ENCODE measurements at places on chromosomes 13 and 19.

DNA sequence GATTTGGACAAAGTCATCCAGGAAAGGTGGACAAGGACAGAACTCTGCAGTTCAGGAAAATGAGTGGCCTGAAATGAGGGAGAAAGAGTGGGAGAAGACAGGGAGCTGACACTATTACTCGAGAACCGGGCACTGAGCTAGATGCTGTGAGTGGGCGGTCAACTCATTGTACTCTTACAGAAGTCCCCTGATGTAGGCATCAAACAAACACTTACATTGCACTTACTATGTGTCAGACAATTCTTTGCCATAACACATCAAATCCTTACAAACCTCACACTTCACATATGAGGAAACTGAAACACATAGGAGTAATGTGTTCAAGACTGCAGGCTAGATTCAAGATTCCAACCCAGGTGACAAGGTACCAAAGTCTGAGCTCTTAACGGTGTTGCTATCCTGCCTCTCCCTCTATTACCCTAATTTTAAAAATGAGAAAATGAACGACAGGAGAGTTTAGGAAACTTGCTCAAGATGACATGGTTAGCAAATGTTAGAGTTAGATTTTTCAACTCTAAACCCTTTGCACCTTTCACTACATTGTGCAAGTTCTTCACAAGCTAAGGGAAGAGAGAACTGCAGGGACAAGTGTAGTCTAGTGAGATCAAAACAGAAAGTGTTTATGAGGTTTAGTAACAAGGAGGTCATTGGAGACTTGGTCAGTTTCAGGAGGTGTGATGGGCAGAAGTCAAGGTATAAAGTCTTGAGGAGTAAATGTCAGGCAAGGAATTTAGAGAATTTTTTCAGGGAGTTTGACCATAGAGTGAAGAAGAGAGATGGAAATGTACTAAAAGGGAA, 4.9 kb upstream of the MEDAG start:
- DNase-seq: no peak

DNA sequence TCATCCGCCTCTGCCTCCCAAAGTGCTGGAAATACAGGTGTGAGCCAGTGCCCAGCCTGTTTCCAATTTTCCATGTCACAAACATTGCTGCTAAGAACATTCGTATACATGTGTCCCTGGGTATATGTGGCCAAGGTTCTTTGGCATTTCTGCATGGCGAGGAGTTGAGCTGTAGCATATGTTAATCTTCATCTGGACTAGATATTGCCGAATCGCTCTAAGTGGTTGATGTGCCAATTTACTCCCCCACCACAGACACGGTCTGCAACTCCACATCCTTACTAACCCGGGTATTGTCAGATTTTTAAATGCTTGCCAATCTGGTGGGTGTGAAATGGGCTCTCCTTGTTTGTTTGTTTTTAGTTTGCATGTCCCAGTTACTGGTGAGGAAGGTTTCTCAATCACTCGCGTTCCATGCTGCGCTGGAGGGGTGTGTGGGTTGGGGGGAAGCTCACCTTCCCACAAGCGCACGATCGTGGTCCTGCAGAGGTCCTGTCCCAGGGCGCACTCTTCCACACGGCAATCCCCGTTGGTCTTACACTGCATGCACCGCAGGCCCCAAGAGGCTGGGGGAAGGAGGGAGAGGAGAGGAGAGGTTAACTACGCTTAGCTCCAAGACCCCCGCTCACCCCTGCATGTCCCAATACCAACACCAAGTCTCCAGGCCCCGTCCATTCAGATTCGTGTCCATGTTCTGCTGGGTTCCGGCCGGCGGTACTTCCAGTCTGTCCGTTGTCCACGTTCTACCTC, 2.7 kb downstream of the PLAUR start:
- DNase-seq: no peak

DNA sequence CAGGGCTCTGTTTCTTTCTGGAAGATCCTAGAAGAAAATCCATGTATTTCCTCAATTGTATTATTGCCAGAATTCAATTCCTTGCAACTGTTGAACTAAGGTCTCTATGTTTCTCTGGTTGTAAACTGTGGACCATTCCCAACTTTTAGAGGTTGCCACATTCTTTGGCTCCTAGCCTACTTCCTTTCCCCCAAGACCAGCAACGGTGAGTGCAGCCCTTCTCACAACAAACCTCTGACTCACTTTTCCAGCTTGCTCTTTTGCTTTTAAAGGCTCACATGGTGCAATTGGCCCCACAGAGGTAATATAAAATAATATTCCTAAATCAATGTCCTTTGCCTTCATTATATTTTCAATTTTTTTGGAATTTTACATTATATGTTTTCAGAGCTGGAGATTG, 371.3 kb downstream of the SLITRK5 start:
- DNase-seq: no peak

DNA sequence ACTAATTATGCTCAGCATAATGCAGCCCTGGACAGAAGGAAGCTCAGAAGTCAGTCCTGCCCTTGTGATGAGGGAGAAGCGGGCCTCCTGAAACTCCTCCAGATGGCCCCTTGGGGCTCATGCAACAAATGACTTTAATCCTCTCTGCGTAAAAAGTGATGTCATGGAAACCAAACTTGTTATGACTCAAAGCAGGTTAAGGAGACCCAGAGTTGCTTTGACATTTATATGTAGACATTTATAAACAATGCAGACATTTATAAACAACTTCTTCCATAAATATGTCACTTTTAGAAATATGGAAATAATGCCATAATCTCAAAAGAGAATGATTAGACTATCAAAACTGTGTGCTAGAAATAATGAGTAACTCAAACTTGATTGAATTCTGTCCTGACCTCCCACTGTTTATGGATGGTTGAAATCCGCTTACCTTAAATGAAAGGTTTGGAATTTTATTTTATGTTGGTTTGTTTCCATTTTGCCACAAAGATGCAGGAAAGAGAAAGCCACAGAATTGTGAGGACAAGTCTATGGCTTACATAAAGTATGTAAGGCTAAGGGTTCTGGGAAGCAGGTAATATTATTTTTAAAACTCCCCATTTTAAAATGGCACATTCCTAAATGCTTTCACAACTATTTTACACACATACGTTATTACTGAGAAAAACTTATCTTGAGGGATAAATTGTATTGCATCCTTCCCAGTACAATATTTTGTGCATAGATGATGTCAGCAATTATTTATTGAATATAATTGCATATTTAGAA, 73.7 kb downstream of the CYSLTR2 start:
- no peak for DNase-seq

- no peak for DNase-seq
Measured at GRCh38 chr19:33085570-33086128, 4.7 kb downstream of the GPATCH1 start.

DNA sequence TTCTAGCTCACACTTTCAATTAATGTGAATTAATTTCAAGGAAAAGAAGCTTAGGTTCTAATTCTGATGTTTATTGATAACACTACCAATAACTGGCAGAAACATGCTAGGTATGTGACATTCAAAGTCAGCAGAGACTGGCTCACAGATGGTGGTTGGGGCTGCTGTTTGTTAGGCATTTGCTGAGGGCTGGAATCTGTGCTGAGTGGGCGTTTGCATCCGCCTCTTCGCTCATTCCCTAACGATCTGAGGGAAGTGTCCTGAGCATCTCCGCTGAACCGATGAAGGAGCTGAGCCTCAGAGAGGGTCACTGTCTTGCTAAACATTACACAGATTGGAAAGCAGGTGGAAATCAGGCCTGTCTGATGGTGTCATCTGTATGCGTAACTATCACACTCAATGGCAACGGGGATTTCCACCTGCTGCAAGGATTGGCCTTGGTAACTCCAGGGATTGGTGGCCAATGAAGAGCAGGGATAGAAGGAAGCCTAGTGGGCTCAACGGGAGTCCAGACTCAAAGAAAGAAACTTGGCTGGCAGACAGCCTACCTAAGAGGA, 338.9 kb downstream of the TEX29 start:
- DNase-seq: no peak

GRCh38 chr13:72586518-72586917, 140.9 kb downstream of the MZT1 start:
- DNase-seq: no peak

DNA sequence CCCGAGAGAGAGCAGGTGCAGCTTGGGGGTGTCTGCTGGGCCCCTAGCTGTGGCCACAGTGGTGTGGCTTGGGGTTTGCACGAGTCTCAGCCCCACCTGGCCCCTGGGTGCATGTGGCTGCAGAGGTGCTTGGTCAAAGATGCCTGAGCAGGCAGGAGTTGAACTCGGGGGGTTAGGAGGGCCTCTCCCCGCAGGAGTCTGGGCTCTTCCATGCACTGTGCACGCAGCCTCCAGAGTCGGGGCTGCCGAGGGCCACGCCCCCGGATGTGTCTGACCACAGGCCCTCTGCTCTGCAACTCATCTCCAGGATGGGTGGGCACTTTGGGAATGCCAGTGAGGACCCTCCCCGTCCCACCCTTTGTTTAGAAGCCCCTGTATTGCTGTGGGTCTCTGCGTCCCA, 91.5 kb upstream of the MCF2L start:
- no peak for DNase-seq

DNA sequence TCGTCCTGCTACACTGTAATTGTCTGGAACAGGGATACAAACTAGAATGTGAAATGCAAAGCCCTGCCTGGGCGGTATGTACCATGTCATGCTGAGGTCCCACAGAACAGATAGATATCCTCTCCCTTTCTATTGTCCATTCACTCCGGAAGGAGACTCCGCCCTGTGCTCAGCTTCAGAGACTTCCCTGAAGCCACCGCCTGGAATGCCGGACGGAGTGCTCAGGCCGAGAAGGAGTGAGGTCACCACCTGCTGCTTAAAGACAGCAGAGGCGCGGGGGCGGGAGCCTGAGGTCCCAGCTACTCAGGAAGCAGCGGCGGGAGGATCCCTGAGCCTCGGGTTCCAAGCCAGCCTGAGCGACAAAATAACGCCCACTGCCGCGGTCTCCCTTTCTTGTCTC, 890 bp upstream of the ZNF611 start:
- DNase-seq: peak; percentile 17

- DNase-seq: no peak
Measured at GRCh38 chr13:76758738-76759137, 127.5 kb downstream of the KCTD12 start.

DNA sequence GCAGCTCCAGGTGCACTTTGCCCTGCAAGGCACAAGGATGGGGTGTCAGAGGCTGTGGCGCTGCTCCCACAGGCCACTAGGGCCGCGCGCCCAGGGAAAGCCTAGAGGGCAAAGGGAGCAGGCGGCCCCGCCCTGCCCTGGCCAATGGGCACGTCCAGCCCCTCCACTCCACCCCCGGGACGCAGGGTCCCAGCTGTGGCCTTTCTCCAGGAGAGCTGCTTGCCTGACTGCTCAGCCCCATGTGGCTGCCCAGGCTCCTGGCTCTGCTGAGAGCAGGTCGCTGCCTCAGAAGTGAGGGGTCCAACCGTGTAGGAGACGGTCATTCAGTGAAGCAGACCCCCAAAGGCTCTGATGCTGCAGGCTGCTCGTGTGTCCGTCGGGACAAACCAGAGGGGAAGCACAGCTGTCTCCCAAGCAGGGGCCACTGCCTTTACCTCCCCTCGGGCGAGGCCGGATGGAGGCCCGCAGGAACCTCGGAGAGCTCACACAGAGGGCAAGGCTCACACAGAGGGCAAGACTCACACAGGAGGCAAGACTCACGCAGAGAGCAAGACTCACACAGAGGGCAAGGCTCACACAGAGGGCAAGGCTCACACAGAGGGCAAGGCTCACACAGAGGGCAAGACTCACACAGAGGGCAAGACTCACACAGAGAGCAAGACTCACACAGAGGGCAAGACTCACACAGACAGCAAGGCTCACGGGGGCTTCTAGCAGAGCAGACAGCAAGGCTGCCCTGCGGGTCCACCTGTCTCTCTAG, 56.2 kb upstream of the C13orf46 start:
- no peak for DNase-seq

DNA sequence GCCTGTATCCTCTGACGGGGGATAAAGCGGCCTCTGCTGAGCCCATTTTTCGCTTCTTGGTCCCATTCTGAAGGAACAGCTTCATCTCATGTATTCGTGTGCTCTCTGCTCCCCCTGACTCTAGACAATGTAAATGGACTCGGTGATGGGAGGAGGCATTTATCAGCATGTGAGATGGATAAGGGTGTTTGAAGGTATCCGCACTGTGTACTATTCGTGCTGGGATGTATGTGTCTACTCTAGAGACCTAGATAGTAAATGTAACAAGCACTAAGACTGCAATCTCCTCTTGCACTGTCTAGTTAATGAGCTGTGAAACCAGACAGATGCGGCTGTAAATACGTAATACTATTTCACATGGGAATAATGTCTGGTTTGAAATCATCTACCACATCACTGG, 134.6 kb upstream of the ARGLU1 start:
- no peak for DNase-seq

- peak; percentile 64 for DNase-seq
Measured at GRCh38 chr19:40718774-40719391, 2.0 kb downstream of the ITPKC start.

GRCh38 chr19:33428627-33429125, 55.2 kb downstream of the CEBPG start:
- no peak for DNase-seq

GRCh38 chr13:103349211-103349980, 283.2 kb upstream of the SLC10A2 start:
- DNase-seq: no peak

DNA sequence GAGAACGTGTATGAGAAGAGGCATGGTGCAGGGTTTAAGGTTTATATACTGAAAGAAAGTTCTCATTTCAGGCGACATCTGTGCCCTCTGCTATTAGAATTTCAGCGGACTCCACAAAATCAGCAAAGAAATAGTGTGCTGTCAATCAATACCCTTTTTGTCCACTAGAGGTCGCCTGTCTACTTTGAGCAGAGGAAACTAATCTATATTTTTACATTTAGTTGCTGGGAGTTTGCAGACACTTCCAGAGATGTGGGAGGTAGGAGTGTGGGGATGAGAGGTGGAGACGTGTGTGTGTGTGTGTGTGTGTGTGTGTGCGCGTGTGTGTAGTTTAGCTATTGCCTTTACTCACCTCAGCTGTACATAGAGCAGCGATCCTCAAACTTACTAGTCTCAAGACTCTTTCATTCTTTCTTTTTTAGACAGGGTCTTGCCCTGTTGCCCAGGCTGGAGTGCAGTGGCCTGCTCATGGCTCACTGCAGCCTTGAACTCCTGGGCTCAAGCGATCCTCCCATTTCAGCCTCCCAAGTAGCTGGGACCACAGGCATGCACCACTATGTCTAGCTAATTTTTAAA, 9.7 kb downstream of the INAFM1 start:
- DNase-seq: peak; percentile 52

DNA sequence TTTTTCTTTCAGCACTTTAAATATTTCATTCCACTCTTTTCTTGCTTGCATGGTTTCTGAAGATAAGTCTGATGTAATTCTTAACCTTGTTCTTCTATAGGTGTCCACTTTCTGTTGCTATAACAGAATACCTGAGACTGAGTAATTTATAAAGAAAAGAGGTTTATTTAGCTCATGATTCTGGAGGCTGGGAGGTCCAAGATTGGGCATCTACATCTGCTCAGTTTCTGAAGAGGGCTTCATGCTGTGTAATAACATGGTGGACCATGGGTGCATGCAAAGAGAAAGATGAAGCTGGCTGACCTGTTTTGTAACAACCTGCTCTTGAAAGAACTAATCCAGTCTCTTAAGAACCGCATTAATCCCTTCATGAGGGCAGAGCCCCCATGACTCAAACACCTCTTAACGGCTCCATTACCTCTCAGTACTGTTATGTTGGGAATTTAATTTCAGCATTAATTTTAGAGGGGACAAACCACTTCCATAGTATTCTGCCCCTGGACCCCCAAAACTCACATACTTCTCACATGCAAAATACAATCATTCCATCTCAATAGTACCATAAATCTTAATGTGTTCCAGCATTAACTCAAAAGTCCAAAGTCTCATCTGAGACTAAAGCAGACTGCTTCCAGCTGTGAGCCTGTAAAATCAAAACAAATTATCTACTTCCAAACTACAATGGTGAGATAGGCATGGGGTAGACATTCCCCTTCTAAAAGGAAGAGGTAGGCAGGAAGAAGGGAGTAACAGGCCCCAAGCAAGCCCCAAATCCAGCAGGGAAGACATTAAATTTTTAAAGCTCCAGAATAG, 9.6 kb upstream of the FGF9 start:
- no peak for DNase-seq

Data from GM03348 (cell line).